ENCODE measurements at places on chromosomes 6 and 20.

DNA sequence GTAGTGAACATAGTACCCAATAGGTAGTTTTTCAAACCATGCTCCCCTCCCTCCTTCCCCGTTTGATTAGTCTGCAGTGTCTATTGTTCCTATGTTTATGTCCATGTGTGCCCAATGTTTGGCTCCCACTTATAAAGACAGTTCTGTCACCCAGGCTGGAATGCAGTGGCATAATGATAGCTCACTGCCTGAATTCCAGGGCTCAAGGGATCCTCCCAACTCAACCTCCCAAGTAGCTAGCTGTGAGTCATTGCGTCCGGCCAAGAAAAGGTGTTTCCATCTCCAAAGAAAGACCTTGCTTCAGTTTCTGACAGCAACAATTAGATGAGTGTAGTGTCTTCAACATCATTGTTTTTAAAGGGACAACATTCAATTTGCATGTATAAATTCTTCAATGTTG lies 131.1 kb upstream of the CEP162 start:
- no peak for DNase-seq

GRCh38 chr6:108798670-108799353 lies 49.4 kb upstream of the ARMC2 start:
- DNase-seq = peak; percentile 28

DNA sequence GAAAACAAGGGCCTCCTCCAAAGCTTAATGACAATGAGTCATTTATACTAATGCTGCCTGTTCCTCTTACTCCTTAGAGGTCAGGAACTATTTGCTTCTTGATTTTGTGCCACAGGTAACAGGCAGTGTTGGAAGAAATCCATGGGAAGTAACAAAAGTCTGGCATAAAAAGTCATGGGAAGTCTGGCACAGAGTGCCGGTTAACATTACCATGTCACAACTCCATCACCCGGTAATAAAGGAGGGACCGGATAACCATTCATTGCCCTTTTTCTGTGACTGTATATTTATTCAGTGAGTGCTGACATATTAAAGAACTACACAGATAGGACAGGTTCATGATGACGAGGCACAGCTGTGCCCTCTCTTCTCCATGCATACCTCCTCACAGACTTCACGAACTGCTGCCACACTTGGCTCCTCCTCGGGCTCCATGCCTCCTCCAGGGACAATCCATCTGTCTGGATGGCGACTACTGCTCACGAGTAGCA lies 50.9 kb downstream of the NUDT3 start:
- DNase-seq = no peak

- DNase-seq = no peak
Observed at GRCh38 chr20:51383891-51384510, 158.5 kb downstream of the NFATC2 start.

DNA sequence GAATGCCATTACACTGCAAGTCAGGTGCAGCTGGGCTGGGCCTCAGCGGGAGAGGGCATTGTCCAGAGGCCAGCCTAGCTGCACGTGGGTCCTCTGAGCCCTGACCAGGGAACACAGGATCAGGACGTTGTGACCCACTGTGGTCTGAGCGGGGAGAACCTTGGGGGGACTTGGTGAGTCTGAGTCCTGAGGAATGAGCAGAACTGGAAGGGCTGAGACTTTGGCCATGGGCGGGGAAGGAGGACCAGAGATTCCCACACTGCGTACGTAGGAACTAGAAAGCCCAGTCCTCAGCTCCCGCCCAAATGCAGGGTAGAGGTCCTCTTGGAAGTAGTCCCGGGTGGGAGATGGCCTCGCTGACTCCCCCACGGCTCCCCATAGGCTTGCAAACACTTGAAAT lies 42.5 kb downstream of the GABRR2 start:
- no peak for DNase-seq

DNA sequence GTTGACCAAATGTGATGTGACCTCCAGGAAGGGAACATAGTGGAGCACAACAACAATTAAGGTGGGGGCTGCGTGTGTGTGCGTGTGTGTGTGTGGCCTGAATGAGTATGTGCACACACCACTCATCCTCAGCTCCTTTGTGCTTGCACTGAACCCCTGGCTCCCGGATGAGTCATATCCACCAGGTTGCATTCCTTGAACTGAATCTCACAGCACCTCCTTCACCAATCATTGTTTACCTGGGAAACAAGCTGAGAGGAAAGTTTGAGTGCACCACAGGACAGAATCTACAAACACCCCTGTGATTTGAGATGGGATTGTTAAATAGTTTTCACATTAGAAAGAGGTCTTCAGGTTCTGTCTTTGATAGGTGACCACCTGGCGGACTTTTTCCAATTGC lies 33.7 kb upstream of the GPR6 start:
- no peak for DNase-seq

DNA sequence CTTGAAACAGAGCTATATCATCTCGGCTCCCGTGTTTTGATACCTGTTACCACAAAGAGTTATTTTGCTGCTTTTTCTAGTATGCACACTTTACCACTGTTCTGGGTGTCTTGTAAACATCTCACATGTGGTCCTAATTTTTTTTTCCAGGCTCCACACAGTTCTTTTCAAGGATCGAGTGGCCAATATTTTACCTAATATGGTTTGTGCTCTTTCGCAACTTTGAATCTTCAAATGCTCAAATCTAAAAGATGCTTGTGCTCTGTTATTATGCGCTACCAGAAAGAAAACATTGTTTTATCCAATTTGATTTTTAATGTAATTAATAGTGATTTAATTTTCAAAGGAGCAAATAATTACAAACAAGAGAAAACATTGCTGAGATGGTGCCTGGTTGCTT lies 10.7 kb downstream of the ENPP5 start:
- DNase-seq = no peak

DNA sequence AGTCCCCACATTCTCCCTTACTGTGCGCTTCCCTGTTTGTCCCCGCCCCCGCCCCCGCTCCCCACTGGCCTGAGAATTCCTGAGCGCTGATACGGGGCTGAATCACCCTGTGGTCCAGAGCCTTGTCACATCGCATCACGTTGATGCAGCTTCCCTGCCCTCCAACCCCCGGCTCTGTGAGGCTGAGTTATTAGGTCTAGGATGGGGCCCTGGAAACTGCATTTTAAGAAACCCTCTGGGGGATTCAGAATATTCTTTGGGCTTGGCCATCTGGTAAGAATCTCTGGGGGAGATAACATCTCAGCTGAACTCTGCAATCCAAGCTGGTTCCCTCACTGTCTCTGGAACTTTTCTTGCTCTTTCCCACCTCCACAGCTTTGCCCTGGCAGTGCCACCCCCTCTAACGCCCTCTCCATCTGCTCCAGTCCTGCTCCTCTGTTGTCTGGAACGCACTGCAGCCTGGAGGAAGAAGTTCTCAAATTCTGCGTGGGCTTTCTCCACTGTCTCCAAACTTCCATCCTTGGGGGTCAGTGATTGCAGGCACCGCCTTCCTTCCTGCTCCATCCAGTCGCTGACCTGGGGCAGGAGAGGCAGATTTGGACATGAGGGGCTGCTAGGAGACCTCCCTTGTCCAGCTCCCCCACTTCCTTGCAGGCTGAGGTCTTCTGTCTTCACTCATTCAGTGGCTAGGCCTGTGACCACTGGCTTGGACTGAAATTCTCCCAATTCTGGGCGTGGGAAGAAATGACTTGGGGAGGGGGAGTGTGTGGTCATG lies 42.6 kb downstream of the KIAA1755 start:
- no peak for DNase-seq

DNA sequence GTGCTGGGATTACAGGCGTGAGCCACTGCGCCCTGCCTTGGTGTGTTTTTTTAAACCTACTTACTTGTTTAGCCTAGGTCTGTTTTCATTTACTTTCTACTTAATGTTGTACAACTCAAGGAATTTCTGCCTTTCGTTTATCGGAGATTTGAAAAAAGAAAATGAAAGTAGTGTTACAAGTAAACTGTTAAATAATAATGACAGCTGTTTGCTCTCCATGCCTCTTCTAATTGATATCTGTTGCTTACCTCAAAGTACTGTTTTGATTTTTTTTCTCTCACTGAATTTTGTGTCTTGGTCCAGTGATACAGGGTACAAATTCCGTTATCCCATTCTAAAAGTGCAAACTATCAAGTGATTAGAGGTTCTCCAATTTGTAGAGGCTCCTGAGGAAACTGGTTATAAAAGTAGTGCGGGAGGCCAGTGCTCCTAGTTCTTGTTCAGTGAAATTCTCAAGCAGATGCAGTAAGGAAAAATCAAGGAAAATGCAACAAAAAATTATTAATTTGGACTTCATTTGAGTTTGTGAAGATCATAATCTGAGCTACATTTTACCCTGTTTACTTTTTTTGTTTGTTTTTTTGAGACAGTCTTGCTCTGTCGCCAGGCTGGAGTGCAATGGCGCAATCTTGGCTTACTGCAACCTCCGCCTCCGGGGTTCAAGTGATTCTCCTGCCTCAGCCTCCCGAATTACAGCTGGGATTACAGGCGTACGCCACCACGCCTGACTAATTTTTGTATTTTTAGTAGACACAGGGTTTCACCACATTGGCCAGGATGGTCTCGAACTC lies 2.2 kb downstream of the UBR2 start:
- DNase-seq = no peak

- no peak for DNase-seq
Observed at GRCh38 chr20:47146686-47147085, 209.8 kb downstream of the ZMYND8 start.

DNA sequence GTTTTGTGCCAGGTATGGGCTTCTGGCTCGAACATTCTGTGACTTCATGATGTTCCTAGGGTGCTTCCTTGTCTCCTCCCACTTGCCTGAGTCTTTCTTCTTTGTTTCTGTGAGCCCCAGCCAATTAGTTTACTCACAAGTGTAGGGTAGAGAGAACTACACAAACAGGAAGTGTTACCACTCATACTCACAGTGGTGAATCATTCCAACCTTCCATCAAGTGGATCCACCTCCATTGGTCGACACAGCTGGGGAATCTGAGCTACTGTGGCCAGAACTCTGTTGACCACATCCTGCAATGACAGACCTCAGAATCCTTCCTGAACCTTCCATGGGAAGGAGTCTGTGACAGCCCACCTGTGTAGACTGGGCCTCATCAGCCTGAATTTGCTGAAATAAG lies 76.8 kb downstream of the UNC5CL start:
- no peak for DNase-seq

DNA sequence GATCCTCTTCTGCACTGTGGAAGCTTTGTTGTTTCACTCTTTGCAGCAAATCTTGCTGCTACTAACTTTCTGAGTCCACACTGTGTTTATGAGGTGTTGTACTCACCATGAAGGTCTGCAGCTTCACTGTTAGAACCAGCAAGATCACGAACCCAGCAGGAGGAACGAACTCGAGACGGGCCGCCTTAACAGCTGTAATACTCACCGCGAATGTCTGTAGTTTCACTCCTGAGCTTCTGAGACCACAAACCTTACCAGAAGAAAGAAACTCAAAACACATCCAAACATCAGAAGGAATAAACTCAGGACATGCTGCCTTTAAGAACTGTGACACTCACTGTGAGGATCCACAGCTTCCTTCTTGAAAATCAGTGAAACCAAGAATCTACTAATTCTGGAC lies 48.1 kb upstream of the MBOAT1 start:
- no peak for DNase-seq

DNA sequence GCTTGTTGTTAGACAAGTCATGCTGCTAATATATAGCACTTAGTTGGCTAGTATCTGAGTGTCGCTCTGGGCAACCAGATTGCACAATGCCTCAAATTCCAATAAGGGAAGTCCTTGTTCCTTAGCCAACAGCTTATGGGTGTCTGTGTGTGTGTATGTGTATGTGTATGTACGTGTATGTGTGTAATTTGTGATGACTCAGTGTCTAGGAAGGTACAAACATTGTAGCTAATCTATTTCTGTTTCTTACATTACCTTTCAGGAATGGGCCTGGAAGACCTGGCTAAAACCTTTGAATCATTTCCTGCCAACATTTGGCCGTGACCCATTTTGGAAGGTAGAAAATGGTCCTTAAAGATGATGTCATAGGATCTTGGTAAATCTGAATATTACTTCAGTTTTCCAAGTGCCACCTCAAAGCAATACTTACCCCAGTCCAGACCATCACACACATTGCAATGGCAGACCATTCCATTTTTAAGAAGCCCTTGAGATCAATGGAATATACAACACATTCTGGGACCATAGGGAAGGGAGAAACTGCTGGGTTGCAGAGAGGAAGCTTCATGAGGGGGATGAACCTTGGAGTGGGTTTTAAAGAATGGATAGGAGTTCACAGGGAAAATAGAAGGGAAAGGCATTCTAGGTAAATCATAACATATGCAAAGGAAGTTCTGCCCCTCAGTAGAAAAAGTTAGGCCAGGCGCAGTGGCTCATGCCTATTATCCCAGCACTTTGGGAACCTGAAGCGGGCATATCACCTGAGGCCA lies 25.1 kb downstream of the NEDD9 start:
- DNase-seq = no peak

DNA sequence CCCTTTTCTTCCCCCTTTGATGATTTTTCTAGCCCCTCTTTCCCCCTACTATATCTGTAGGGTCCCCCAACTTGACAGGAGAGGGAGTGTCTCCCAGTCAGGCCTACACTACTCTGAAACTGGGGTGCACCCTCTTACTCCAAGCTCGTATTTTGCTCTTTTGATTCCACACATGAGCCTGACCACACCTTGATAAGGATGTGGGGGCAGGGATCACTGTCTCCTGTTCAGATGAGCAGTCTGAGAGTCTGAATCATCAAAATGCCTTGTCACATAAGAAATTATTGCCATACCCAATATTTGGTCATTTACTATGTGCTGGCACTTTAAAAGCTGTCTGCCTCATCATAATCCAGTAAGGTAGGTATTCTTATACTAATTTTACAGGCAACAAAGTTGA lies 15.9 kb downstream of the PNPLA1 start:
- no peak for DNase-seq

GRCh38 chr20:32632461-32633354 lies 41.0 kb downstream of the C20orf203 start:
- no peak for DNase-seq

GRCh38 chr6:48490658-48491057 lies 379.7 kb upstream of the PTCHD4 start:
- DNase-seq = no peak

DNA sequence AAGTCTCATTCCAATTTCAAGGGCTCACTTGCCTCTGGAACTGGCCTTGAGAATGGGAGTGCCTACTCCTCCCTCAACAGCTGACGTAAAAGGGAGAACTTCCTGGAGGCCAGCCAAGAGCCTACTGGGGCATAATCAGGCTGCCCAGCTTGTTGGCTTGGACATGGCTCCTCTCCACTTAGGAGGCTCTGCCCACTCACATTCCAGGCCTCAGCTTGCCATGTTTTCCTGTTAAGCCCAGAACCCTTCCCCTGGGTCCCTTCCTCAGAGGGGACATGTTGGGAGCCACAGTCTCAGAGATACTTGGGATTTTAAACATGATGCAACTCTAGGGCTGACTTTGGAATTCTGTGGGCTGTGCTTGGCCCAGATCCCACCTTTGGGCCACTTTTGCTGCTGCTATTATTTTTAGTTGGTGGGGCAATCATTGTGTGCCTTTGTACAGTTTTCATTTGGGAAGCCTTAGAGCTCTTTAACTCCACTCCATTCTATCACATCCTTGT lies 31.5 kb upstream of the ADTRP start:
- no peak for DNase-seq

GRCh38 chr20:41540918-41541317 lies 77.3 kb downstream of the CHD6 start:
- no peak for DNase-seq

GRCh38 chr20:56592211-56592610 lies 36.9 kb upstream of the TFAP2C start:
- DNase-seq = no peak

GRCh38 chr6:39441301-39441700 lies 118.8 kb upstream of the KCNK16 start:
- no peak for DNase-seq

- DNase-seq = peak; percentile 1
Observed at GRCh38 chr6:138654715-138655634, 118.6 kb upstream of the CCDC28A start.

Data from stimulated activated CD4-positive, alpha-beta T cell treated with anti-CD3 and anti-CD28 coated beads, Interleukin-12 subunit alpha, Interleukin-12 subunit beta, amount 100 ng/mL, for 24 hours (primary cell).